ENCODE measurements at places on chromosomes 1 and 21.

- no peak for DNase-seq
Measured at GRCh38 chr1:93394514-93394913, 48.8 kb downstream of the DR1 start.

DNA sequence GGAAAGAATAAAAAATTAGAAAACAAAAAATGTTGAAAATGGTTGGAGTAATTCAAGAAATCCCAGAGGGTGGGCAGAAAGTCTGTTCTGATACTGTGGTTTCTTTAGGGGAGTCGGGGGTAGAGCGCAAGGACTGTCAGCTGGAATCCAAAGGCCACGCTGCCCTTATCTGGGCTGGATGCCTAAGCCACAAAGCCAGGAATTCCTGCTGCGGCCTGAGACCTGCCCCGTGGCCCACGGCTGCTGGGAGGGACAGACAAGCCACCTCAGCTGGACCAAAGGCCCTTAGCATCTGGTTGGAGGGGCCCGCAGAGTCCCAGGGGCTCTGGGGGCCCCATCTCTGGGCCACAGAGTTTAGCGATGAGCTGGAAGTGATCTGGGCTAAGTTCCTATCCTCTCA is 60.2 kb downstream of the DMRTB1 start:
- no peak for DNase-seq

- no peak for DNase-seq
Measured at GRCh38 chr1:169601096-169601881, 15.0 kb upstream of the F5 start.

GRCh38 chr1:177206831-177207355 is 36.1 kb downstream of the BRINP2 start:
- DNase-seq = no peak

GRCh38 chr21:14825514-14825974 is 239.3 kb downstream of the NRIP1 start:
- DNase-seq = no peak

DNA sequence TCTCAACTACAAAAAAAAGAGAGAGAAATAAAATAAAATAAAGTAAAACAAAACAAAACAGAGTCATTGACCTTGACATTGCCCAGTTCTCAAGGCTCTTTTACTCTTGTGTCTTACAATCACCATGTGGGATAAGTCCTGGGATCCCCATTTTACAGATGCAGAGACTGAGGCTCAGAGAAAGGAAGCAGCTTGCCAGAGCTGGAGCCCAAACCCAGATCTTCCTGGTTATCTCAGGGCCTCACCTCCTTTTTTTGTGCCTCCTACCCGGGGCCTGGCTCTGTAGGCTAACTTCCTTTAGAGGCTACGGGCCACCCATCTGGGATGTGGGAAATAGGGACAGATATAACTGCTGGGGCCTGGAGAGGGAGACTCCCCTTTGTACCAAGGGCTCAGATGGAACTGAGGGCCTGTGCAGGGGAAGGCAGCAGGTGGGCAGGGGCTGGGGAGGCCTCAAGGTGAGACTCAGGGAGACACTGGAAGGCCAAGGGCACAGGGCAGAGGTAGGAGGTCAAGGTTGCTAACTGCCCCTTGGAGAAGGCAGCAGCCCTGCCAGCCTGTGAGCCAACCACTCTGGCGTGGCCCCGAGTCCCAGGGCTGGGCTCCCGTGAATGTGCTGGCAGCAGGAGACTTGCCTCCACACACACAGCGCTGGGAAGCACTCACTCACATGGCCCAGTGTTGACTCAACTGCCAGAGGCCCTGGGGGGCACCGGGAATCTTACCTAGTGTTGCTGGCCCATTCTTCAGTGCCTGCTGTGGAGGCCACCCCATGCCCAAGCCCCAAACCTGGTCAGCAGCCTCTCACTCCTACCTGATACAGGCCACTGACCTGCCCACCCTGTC is 6.5 kb upstream of the ECE1 start:
- DNase-seq = no peak

GRCh38 chr1:36705629-36706028 is 222.9 kb upstream of the CSF3R start:
- no peak for DNase-seq

- no peak for DNase-seq
Measured at GRCh38 chr1:19088717-19089442, 121.2 kb downstream of the UBR4 start.

DNA sequence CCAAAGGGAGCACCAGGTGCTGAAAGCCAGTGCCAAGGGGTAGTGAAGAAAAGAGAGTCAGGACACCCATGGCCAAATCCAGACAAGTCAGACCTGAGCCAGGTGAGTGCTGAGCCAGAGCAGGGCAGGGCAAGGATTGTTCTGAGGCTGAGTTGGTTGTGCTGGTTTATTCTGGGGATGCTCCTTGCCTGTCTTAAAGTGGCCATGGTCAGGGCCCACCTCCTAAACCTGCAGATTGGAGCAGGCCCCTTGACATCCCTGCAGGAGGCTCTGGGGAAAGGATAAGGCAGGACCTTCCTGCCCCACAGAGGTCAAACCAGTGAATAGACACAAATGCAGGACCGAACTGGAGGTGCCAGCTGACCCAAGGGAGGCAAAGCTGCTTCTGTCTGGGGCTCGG is 138.4 kb downstream of the HIVEP3 start:
- no peak for DNase-seq

GRCh38 chr1:211468595-211468994 is 23.4 kb downstream of the RD3 start:
- DNase-seq = no peak

DNA sequence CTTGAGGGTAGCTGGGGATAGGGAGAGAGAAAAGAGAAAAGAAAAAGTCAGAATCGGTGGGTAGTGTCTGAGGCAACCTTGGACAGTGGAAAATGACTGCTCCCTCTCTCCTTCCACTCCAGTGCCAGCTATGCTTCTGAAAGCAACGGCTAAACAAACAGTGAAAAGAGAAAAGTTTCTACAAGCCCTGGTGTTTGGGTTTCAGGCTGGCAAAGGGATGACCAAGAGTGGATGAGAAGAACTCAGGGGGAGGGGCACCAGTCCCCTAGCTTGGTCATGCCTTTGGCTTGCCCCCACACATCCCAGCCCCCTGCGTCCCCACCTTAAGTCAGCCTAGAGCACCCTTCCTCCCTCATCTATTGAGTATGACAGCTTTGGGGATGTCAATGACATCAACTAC is 8.6 kb downstream of the IL22RA1 start:
- no peak for DNase-seq

DNA sequence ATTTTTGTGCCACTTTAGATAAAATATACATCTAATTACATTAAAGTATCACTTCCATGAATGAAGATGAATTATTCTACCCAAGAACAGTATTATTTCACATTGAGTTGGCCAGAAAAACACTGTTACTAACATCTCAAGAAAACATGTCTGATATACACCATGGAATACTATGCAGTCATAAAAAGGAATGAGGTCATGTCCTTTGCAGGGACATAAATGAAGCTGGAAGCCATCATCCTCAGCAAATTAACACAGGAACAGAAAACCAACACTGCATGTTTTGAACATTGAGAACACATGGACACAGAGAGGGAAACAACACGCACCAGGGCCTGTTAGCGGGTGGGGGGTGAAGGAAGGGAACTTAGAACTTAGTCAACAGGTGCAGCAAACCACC is 69.0 kb downstream of the TESK2 start:
- DNase-seq = no peak

DNA sequence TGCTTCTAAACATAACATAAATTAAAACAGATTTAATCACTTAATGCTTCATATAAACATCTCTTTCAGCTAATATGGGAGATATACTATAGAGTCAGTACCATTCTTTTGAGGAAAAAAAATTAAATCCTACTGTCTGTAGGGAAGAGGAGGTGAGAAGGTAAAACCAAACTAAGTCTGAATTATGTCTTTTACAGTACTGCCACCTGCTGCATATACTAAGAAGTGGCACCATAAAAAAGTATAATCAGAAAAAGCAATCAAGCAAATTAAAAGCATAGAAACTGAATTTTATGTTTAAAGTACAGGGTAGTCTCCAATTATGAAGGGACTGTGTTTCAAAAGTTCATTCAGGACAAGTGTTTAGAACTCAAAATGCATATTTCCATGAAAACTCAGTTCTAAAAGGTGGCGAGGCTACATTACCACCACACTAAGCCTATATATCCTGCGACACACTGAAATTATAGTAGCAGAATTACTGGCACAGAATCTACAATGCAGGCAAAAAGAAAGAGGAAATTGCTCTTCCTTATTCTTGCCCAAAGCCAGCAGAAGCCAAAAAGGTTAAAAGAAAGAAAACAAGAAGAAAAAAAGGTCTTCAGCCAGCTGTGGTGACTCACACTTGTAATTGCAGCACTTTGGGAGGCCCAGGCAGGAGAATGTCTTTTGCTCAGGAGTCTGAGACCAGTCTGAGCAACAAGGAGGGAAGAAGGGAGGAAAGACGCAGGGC is 9.0 kb downstream of the NSL1 start:
- no peak for DNase-seq

Data from left lung (tissue), 14 donors.